Glomerular endothelial cell (primary cell): ENCODE measurements at places on chromosomes 12 and 14. TPM values are rescaled to one million over a fixed set of nuclear protein-coding genes. Genes with fewer than 3 reads are reported as not detected.

SNRPF gene
- 9.4 and 13.4 TPM in 2 replicates for total RNA-seq

PTPRB gene
- total RNA-seq, result 58.9 and 147 TPM in 2 replicates

TAS2R43 gene
- total RNA-seq, result 1.3 TPM in 1 of 2 replicates, not detected in the other

ZNF705A gene
- not detected in 2 replicates for total RNA-seq

AMN gene
- total RNA-seq, result 0.05 and 0.23 TPM in 2 replicates

ENDOU gene
- total RNA-seq, result not detected in 2 replicates
